Fibroblast of lung (primary cell): ENCODE measurements at places on chromosomes 11 and 22. TPM values are rescaled to one million over a fixed set of nuclear protein-coding genes. Genes with fewer than 3 reads are reported as not detected.

The C11orf42 gene
- total RNA-seq, result not detected in 2 replicates

The IL18BP gene
- 1.5 and 2.5 TPM in 2 replicates for total RNA-seq

The PATE2 gene
- 0.17 TPM in 1 of 2 replicates, not detected in the other for total RNA-seq

The RIMBP3C gene
- total RNA-seq, result under 0.01 and 0.50 TPM in 2 replicates

The GTF2H1 gene
- 63.6 and 74.2 TPM in 2 replicates for total RNA-seq

The CARD18 gene
- not detected in 2 replicates for total RNA-seq

The MADD gene
- 11.8 and 15.4 TPM in 2 replicates for total RNA-seq

The LRRC74B gene
- under 0.01 TPM in 1 of 2 replicates, not detected in the other for total RNA-seq

The CALCA gene
- not detected in 2 replicates for total RNA-seq

The GLYAT gene
- not detected in 2 replicates for total RNA-seq

The CEP164 gene
- total RNA-seq, result 29.0 and 33.5 TPM in 2 replicates

The DDI1 gene
- not detected in 2 replicates for total RNA-seq

The MS4A14 gene
- not detected in 2 replicates for total RNA-seq

The P2RX6 gene
- total RNA-seq, result 4.6 and 17.8 TPM in 2 replicates

The MYO7A gene
- 0.26 and 0.33 TPM in 2 replicates for total RNA-seq

The C11orf97 gene
- total RNA-seq, result not detected in 2 replicates

The UCP2 gene
- total RNA-seq, result 0.77 and 4.8 TPM in 2 replicates

The BTBD10 gene
- total RNA-seq, result 75.8 and 83.9 TPM in 2 replicates

The RFPL3 gene
- total RNA-seq, result not detected in 2 replicates

The KRTAP5-8 gene
- not detected in 2 replicates for total RNA-seq

The PIH1D2 gene
- 1.5 TPM in 2 replicates for total RNA-seq

The MS4A2 gene
- total RNA-seq, result not detected in 2 replicates

The TPST2 gene
- 17.7 and 35.0 TPM in 2 replicates for total RNA-seq

The MS4A6A gene
- not detected in 2 replicates for total RNA-seq

The ISX gene
- not detected in 2 replicates for total RNA-seq
